Psoas muscle (tissue), 8 donors: ENCODE measurements at places on chromosomes 16 and 17. TPM values are rescaled to one million over a fixed set of nuclear protein-coding genes. Genes with fewer than 3 reads are reported as not detected.

Gene SCGB1C2
- total RNA-seq: not detected

Gene TNRC6A
- 30.1 TPM for total RNA-seq

Gene LRRC75A
- 0.20 TPM for total RNA-seq

Gene HIC1
- 12.6 TPM for total RNA-seq

Gene C17orf100
- 0.67 TPM for total RNA-seq

Gene CCL16
- total RNA-seq: not detected

Gene C17orf58
- 5.5 TPM for total RNA-seq

Gene ABCA8
- 8.7 TPM for total RNA-seq

Gene SLC5A11
- total RNA-seq: 0.12 TPM

Gene SRSF1
- total RNA-seq: 102 TPM

Gene RND2
- 0.04 TPM for total RNA-seq

Gene SULT1A3
- 4.7 TPM for total RNA-seq

Gene PRKAR1A
- 304 TPM for total RNA-seq

Gene ICAM2
- 22.5 TPM for total RNA-seq

Gene KRT12
- total RNA-seq: not detected

Gene MAP2K6
- 102 TPM for total RNA-seq

Gene HP
- 4.3 TPM for total RNA-seq

Gene MYO19
- total RNA-seq: 11.8 TPM

Gene ASIC2
- not detected for total RNA-seq

Gene PNMT
- total RNA-seq: 15.3 TPM

Gene RAB37
- total RNA-seq: 0.78 TPM

Gene C17orf78
- not detected for total RNA-seq

Gene BICDL2
- not detected for total RNA-seq

Gene TMEM88
- total RNA-seq: 21.0 TPM

Gene SLC38A8
- not detected for total RNA-seq

Gene EVI2B
- total RNA-seq: 1.5 TPM

Gene HLF
- total RNA-seq: 3.7 TPM

Gene CA7
- total RNA-seq: not detected

Gene ITFG1
- total RNA-seq: 30.3 TPM

Gene NPIPA2
- 2.2 TPM for total RNA-seq

Gene CD68
- 38.4 TPM for total RNA-seq

Gene KRT33A
- not detected for total RNA-seq

Gene GAST
- total RNA-seq: not detected

Gene CCT6B
- total RNA-seq: 4.2 TPM

Gene KCNH6
- total RNA-seq: not detected

Gene CLEC19A
- total RNA-seq: not detected

Gene CBX2
- 0.40 TPM for total RNA-seq

Gene TP53TG3C
- not detected for total RNA-seq

Gene NAT9
- 32.8 TPM for total RNA-seq

Gene CCDC144A
- total RNA-seq: 1.5 TPM

Gene VASN
- 3.5 TPM for total RNA-seq

Gene CTCF
- 22.1 TPM for total RNA-seq

Gene CDK5R1
- 3.0 TPM for total RNA-seq

Gene UMOD
- not detected for total RNA-seq

Gene NXPH3
- 1.8 TPM for total RNA-seq

Gene USP32
- total RNA-seq: 64.9 TPM

Gene KRT24
- total RNA-seq: not detected

Gene NACA2
- not detected for total RNA-seq

Gene SLC6A4
- total RNA-seq: not detected

Gene NOD2
- 0.44 TPM for total RNA-seq
